ENCODE measurements at places on chromosomes 4 and X. TPM values are rescaled to one million over a fixed set of nuclear protein-coding genes. Genes with fewer than 3 reads are reported as not detected.

Gene DRP2
- total RNA-seq = 0.58 TPM

Gene GLA
- total RNA-seq = 54.8 TPM

Gene MAGEA12
- total RNA-seq = 0.23 TPM

Gene CCSER1
- total RNA-seq = 6.0 TPM

Gene FAM149A
- total RNA-seq = 0.22 TPM

Gene CT83
- not detected for total RNA-seq

Gene CXCL11
- not detected for total RNA-seq

Gene FAM193A
- 21.5 TPM for total RNA-seq

Gene SYTL4
- 3.2 TPM for total RNA-seq

Gene HNRNPD
- 136 TPM for total RNA-seq

Gene BLOC1S4
- total RNA-seq = 19.9 TPM

Gene NAP1L2
- total RNA-seq = 8.6 TPM

Data from PC-3 (cell line).